ENCODE measurements at places on chromosomes 16 and 17.

GRCh38 chr16:10817963-10818941 is at the start of gene TVP23A:
TSS of gene TVP23A (minus strand) at chr16:10818794. CDS start at chr16:10818493, 301 bp downstream.
- no peak for DNase-seq

GRCh38 chr16:57148481-57148880 is 37.4 kb downstream of the PSME3IP1 start:
- DNase-seq, result no peak

- no peak for DNase-seq
Observed at GRCh38 chr16:27929818-27930217, 133.7 kb downstream of the GSG1L start.

GRCh38 chr17:41667280-41668041 is 21.2 kb upstream of the EIF1 start:
- DNase-seq, result no peak

DNA sequence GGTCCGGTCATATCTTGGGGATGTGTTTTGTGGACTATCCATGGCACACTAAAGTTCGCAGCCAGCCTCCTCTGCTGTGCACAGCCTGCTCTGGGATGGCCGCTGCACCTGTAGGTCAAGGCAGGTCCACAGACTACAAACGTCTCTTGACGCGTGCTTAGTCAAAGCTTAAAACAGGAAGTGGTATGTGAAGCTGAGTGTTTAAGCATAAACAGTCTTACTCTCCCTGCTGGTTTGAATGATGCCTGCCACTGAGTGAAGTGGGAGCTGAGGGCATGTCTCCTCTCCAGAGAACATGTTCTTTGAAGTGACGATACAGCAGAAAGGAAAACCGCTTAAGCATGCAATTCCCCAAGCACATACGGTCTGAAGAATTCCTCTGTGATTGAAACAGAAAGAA is 365.6 kb downstream of the SLC39A11 start:
- no peak for DNase-seq

- DNase-seq, result no peak
Observed at GRCh38 chr17:36632916-36633771, 31.8 kb downstream of the MRM1 start.

DNA sequence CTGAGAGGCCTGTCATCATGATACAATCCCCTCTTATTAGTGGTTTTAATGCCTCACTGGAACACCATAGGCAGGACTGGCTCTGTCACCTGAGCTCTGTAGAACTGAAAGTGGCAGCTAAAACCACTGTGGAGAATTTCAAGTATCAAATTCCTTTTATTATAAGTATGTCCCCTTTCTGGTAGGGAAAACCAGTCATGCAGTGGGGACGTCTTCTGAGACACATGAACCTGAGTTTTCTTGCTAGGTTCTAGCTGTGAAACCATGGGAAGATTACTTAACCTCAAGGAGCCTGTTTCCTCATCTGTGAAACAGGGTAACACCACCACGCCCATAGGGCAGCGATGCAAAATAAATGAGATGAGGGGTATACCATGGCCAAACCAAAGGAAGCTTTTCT is 4.7 kb downstream of the VAC14 start:
- DNase-seq, result no peak

DNA sequence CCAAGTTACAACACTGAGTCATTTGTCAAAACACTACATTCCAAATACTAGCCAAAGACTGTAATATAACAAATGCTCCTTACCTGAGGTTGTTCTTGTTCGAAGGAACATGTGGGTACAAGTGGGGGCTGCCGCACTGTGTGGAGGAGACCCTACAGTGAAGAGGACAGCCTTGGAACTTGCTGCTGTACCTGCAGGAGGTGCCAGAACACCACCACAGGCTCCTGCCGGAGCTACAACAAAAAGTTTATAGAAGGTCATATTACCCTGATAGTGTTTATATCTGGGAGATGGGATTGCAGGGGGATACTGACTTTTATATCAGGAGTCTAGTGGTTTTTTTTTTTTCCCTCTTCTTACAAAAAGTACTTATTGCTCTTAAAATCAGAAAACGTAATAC is 37.8 kb upstream of the ALDH3A1 start:
- DNase-seq, result no peak

DNA sequence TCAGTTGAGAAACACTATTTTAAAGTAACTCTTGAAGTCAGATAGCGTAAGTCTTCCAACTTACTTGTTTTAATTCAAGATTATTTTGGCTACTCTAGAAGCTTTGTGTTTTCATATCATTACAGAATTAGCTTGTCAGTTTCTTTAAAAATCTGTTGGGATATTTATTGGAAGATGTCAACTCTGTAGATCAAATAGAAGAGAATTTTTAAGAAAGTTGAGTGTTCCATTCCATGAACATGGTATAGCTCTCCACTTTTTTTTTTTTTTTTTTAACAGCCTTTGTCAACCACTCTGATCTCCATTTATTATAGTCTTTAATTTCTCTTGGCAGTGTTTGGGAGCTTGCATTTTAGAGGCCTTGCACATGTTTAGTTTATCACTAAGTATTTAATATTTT is 28.7 kb downstream of the NLK start:
- no peak for DNase-seq

GRCh38 chr17:35010093-35010492 is 29.8 kb downstream of the LIG3 start:
- DNase-seq, result no peak

DNA sequence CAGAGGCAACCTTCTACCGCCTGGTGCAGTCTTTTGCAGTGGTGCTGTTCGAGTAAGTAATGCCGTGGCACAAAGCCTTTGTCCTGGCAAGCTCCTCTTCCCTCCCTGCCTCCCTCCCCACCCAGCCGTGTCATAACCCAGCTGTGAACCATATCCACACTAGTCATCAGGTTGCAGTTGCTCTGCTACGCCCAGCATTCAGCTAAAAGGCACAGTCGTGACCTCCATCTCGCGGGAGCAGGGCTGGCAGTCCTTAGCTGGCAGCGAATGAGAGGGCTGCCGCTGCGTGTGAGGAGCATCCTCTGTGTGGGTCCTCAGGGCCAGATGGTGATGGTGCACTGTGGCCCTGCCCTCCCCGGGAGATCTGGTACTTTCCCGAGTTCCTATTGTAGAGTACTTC is 39.3 kb downstream of the CIBAR2 start:
- DNase-seq, result no peak

- DNase-seq, result no peak
Observed at GRCh38 chr17:69018687-69019086, 42.0 kb downstream of the ABCA9 start.

DNA sequence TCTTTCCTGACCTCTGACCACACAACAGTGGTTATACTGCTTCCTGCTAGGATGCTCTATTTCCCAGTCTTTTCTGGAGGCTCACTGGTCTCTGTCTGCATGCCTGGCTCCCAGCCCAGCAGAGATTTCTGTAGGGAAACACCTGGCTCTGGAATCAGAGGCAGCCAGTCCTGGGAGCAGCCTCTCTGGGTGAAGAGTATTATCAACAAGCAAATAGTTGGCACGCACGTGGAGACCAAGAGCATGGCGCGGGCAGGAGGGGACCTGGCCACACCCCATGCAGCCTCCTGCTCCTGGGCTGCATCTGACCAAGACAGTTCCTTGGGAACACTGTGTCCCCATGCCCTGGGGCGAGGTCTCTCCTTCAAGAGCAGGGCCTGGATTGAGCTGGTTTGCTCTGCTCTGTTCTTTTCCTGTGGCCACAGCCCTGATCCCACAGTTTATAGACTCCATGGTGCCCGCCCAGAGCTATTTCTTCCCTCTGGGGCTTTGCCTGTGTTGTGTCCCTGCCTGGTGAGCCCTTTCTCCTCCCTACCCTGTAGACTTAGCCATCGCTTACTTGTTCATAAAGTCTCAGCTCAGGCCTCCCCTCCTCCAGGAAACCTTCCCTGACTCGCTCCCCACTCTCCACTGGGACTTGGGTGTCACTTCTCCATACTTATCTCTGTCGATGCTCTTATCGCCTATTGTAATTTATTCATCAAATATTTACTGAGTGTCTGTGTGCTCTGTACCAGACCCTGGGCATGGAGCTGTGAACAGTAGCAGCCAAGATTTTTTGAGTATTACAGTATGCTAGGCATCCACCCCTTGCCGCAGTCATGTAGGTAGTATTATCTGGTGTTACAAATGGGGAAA is 60.6 kb downstream of the SCNN1B start:
- peak; percentile 21 for DNase-seq

DNA sequence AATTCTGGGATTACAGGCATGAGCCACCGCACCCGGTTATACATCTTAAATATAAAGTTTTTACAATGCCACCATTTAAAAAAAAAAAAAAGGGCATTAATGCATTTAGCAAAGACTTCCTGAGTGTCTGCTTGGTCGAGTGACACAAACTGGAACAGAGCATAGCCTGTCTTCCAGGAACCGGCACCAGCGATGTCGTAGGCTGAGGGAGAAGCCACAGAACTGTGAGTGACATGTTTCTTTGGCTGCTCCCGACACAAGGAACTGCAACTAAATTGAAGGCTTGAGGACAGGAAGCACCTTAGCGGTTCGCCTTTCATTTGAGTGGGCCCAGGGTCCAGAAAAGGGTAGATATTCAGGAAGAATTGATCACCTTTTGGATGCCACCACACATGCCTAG is 717.8 kb downstream of the MAF start:
- DNase-seq, result no peak

DNA sequence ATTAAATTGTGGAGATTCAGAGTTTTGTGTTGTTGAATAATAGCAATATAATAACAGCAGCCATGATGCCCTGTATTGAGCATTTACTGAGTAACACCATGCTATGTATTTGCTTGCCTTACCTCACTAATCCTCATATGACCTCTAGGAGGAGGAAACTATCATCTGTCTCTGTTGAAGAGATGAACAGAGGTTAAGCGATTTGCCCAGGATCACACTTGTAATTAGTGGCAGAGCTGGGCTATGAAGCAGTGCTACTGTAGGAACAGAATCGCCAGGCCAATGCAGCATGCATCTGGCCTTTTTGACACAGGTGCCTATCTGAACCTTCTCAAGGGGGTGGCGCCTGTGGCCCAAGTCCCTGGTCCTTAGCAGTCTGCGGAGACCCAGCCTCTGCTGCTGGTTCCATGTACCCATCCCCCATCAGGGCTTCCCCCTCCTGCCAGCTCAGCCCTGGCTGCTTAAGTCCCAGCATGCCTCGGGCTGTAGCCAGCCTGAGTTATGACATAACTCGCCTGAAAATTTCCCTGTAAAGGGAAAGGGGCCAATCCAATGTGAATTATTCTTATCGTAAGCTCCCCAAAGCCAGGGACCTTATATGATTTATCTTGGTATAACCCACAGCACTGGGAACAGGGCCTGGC is 50.4 kb upstream of the HS3ST2 start:
- DNase-seq, result no peak

GRCh38 chr16:70576431-70577255 is 53.0 kb downstream of the SF3B3 start:
- no peak for DNase-seq

DNA sequence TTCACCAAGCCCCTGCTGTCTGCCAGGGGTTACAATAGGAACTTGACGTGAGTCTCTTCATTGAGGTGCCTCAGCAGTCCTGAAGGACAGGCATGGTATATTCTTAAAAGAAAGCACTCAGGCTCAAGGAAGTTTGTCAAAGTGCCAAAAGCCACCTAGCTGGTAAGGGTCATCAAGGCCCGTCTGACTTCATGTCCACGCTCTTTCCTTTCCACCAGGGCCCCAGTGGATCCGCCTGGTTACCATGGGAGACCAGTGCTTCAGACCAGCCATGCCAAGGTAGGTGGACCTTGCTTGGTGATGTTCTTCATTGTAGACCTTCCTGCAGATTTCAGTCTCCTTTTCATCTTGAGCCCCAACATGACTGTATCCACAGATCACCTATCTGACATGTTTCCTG is 27.6 kb upstream of the CCL1 start:
- DNase-seq, result no peak

DNA sequence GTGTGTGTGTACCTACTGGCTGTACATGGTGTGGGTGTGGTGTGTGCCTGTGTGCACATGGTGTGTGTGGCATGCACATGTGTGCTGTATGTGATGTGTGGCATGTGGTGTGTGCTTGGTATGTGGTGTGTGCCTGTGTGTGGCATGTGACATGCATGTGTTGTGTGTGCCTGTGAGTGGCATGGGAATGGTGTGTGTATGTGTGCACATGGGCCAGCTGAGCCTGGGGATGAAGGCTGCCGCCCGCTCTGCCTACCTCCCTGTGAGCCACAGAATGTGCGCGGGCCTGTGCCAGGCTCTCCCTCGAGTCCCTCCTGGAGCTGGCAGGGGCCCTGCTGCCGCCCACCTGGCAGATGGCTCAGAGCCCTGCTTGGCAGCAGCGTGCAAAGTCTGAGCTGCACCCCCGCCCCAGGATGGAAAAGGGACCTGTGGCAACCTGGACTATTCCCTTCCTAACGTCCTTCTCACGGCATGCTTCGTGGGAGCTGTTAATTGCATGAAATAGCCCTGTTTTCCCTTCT is 9.3 kb downstream of the PRSS27 start:
- DNase-seq, result no peak

Measured in Calu3 (cell line).